ENCODE measurements at places on chromosomes 11 and 22.

- DNase-seq = no peak
Measured at GRCh38 chr11:73565804-73566203, 32.1 kb downstream of the FAM168A start.

- DNase-seq = no peak
Measured at GRCh38 chr22:45540122-45540521, 37.4 kb downstream of the FBLN1 start.

- peak; percentile 88 for DNase-seq
Measured at GRCh38 chr22:27372969-27373670, 428.4 kb downstream of the MN1 start.

DNA sequence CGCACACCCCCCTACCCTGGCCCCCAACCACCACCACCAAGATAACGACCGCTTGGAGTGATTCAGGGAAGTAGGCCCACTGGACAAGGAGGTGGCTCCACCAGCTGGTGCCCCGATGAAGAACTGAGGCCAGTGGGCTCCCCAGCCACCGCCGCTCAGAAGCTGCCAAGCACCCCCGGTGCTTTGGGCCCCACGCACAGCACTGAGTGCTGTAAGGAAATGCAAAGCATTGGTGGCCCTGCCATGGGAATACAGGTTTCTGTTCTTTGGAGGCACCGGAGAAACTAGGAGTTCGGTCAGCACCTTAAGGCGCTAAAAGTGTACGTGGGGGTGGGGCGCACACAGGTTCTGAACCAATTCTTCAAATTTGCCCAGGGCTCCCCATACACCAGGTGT is 664 bp upstream of the PRSS23 start:
- DNase-seq = no peak

DNA sequence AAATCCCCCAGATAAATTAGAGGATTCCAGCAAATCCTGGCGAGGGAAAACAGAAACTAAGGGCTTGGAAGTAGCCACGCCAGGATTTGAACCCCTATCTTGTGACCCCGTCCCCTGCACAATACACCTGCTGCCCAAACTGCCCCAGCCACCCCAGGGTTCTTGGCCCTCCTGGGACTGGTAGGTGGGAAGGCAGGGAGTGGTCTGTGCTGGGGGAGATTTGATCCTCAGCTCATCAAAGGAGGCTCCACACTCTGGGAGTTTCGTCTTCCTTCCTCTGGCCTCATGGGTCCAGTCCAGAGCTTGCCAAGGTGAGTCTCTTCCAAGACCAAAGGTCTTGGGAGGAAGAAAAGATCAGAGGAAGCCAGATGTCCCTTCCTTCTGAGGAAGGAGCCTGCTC is 4.5 kb upstream of the CHST1 start:
- no peak for DNase-seq

DNA sequence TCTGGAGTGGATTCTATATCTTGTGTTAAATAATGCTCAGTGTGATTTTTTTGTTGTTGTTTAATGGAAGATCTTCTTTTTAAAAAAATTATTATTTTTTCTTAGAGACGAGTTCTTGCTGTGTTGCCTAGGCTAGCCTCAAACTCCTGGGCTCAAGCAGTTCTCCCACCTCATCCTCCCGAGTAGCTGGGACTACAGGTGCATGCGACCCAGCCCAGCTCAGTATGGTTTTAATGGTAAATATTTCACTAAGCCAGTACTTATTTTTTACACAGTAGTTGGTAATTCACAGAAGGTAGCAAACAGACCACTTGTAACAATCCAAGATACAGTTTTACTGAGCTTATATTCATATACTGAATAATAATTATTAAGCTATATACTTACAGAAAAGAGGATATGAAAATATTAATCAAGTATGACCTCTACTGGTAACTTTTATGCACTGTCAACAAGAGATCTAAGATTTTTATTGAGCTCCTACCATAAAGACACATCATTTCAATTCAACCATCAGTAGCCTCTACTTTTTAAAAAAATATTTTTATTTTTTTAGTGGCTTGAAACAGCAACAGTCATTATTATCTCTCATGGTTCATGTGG is 6.1 kb upstream of the CD59 start:
- DNase-seq = no peak

DNA sequence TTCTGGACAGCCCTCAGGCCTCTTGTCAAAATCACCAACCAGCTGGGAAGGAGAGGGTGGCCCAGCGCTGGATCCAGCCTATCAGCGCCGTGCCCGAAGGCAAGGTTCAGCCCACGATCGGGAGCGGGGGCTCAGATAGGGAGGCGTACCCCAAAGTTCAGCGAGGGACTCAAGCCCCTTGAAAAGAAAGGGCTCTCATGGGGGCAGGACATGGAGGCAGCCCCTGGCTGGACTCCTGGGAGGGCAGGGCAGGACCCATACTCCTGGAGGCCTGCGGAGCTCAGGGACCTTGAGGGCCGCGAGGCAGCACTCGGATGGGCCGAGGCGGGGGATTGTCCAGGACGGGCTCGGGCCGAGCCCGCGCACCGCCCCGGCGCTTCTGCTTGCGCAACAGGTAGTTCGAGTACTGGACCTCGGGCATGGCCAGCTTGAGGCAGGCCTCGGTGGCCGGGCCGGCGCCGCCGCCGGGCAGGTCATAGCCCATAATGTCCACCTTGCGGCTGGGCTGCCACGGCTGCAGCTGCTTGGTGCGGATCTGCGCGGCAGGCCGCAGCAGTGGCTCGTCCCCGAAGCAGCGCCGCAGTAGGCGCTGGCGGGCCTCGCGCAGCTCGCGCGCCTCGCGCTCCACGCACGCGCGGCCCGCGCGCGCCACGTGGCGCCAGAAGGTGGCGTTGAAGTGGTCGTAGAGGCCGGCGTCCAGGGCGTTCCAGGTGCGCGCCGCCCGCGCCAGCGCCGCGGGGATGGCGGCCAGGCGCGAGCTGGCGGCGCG is 6.5 kb downstream of the GAL3ST3 start:
- no peak for DNase-seq

GRCh38 chr22:21031545-21032036 is 770 bp downstream of the SLC7A4 start:
- DNase-seq = no peak

DNA sequence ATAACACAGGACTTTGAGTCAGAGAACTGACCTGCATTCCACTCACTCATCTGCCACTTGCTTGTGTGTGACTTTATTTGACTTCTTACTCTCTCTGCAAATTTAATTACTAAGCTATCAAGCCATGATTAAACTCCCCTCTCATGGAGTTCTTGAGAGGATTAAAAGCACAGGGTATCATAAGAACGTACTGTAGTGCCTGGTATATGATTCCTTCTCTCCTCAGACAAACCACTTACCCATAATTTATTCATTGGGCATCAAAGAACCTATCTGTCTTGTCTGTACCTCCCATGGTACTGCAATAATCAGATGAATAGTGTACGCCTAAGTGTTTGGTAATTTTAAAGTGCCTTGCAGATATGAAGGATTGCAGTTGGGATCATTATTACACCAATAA is 130.6 kb upstream of the UBASH3B start:
- DNase-seq = no peak

DNA sequence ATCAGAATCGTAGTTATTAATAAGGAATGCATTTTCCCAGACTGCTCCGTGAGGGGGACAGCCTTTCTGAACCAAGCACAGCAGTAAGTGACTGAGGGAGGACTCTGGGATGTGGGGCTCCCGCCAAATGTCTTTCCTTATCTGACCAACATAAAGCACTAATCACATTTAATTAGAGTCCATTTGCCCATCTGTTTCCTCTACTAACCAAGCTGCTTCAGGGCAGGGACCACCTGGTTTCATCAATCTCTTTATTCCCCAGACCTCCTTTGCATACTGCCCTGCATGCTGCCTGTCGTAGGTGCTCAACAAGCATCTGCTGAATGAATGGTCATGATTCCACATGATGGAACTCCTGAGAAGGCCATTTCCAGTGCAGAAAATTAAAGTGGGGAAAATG is 29.4 kb downstream of the SMCO4 start:
- no peak for DNase-seq

DNA sequence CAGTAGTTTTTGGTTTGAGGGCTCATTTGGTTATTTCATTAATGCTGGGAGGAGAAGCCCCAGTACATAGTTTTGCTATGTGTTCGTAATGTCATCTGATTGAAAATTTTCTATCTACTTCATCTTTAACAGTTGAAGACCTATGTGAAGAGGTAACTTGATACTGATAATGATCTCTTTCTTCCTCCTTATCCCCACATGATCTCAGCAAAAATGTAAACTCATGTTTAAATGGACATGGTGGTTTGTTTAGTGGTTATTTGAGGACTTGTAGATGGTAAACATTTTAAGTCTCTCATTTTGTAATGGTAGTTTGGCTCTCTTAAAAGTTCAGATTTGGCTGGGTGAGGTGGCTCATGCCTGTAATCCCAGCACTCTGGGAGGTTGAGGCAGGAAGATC is 53.7 kb upstream of the SPTBN2 start:
- no peak for DNase-seq

- DNase-seq = no peak
Measured at GRCh38 chr22:41976070-41976901, 7.0 kb downstream of the SEPTIN3 start.

DNA sequence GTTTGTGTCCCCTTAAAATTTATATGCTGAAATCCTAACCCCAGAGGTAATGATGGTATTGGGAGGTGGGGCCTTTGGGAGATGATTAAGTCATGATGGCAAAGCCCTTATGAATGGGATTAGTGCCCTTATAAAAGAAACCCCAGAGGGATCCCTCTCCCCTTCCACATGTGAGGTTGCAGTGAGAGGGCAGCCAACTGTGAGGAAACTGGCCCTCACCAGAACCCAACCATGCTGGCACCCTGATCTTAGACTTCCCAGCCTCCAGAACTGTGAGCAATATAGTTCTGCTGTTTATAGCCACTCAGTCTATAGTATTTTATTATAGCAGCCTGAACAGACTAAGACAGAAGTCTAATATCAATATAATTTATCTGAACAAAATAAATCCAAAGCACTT is 27.1 kb upstream of the RRAS2 start:
- no peak for DNase-seq

DNA sequence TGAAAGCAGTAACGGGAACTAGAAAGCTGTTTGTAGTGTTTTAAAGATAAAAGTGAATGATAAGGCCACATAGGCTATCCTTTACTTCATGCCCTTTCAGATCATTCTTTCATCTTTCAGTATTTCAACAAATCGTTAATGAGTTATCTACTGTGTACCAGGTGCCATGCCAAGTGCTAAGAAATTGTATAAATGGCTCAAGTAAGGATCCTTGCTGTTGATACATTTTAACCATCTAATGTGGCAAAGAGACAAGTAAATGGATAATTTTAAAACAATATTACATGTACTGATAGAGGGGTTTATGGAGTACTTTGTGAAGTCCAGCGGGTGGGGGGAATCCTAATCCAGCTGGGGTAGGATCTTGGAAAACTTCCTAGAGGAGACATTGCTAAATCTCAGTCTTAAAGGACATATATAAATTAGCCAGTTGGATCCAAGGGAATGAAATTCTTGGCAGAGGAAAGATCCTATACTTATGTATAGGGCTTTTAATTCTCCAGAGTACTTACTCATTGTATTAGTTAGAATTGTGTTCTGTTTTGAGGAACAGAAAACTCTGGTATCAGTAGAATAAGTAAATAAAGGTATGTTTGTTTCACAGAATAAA is 119.4 kb downstream of the TRIM44 start:
- DNase-seq = no peak

DNA sequence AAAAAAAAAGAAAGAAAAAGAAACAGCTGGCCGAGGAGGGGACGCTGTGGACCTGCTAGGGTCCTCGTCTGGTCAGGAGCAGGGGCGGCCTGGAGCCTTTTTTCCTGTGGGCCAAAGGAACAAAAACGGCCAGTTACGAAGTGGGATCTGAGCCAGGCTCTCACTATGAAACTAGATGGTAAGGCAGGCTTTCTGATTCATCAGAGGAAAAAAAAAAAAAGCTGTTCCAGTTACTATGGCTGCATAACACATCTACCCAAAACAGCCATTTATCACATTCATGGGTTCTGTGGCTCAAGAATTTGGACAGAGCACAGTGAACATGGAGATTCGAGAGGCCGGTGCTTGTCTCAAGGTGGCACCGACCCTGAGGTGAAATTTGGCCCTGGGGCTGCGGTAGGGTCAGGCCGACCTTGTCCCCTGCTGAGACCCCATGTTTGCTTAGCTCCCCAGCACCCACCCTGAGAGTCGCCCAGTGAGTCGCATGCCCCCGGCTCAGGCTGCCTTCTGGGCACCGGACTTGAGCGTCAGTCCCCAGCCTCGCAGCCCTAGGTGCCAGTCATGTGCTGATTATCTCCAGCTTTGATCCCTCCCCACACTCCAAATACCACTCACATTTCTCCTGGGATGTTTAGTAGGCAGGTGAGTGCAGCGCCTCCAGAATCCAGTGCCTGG is 34.2 kb downstream of the MRGPRD start:
- no peak for DNase-seq

GRCh38 chr22:49601614-49602321 is 225.9 kb downstream of the BRD1 start:
- no peak for DNase-seq

DNA sequence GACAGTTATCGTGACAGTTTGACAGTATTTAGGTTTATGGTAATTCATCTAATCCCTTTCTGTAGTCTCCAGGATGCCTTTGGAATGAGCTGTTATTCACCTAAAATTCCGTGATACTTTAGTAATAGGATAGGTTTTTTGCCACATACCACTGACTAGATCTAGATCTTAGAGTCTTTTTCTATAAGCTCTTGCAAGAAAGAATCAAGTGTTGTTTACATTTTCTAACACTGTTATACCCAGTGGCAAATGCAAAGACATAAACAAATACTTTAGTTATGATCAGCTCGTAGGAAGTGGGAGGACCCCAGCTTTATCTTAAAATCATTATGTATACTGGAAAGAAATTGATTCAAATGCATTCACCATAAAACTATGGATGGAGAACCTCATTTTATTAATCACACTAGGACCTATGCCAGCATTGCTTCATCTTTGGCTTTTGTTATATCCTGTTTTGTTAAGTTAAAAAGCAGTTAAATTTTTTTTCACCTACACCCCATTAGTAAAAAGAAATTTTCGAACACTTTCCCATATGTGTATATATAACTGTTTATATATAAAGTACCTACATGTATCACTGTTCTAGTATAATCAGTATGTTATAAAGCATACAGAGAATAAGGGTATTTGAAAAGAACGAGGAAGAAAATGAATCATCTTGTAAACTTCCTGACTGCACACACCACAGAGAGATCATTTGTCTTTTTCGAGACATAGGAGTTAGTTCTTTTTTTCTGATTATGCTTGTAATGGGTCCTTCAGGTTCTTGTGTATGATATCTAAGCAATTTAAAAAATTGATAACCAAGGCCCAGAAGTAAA is 60.9 kb downstream of the PDHX start:
- no peak for DNase-seq

DNA sequence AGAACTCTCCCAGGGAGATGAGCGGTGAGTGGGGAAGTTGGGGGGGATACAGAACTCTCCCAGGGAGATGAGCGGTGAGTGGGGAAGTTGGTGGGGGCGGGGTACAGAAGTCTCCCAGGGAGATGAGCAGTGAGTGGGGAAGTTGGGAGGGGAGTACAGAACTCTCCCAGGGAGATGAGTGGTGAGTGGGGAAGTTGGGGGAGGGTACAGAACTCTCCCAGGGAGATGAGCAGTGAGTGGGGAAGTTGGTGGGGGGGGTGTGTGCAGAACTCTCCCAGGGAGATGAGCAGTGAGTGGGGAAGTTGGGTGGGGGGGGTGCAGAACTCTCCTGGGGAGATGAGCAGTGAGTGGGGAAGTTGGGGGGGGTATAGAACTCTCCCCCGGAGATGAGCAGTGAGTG is 186.5 kb downstream of the SHANK2 start:
- no peak for DNase-seq

Data from vagina (tissue), 2 donors.